ENCODE measurements at places on chromosomes 5 and 9. TPM values are rescaled to one million over a fixed set of nuclear protein-coding genes. Genes with fewer than 3 reads are reported as not detected.

Gene SLC27A6
- not detected for total RNA-seq

Gene PCDHA9
- not detected for total RNA-seq

Gene IRX4
- not detected for total RNA-seq

Gene RALGPS1
- total RNA-seq, result 10.3 TPM

Gene MOCS2
- total RNA-seq, result 23.1 TPM

Gene CCDC171
- total RNA-seq, result 1.9 TPM

Gene SLC6A18
- not detected for total RNA-seq

Gene SV2C
- not detected for total RNA-seq

Gene PKD2L2
- not detected for total RNA-seq

Gene NMRK1
- 111 TPM for total RNA-seq

Gene COL23A1
- 0.25 TPM for total RNA-seq

Gene COL27A1
- total RNA-seq, result 1.3 TPM

Gene CORO2A
- 8.6 TPM for total RNA-seq

Gene KCNV2
- total RNA-seq, result not detected

Gene CD180
- 0.50 TPM for total RNA-seq

Gene FAM163B
- not detected for total RNA-seq

Gene NUTM2F
- total RNA-seq, result not detected

Gene NR2F1-AS1
- total RNA-seq, result not detected

Gene DUSP1
- 18.0 TPM for total RNA-seq

Gene FOXD4L3
- not detected for total RNA-seq

Gene MCIDAS
- not detected for total RNA-seq

Gene CNTRL
- 122 TPM for total RNA-seq

Gene VCAN
- total RNA-seq, result 0.06 TPM

Gene PCDHGB5
- total RNA-seq, result 0.42 TPM

Gene CYLC2
- not detected for total RNA-seq

Gene OTULINL
- 26.3 TPM for total RNA-seq

Gene ANGPTL2
- not detected for total RNA-seq

Gene ZNF366
- 0.29 TPM for total RNA-seq

Gene BAAT
- 0.15 TPM for total RNA-seq

Gene NUP155
- 30.0 TPM for total RNA-seq

Gene IARS1
- 109 TPM for total RNA-seq

Gene LHFPL2
- 2.7 TPM for total RNA-seq

Gene RAB3C
- total RNA-seq, result not detected

Gene RUFY1
- total RNA-seq, result 59.1 TPM

Gene PPIC
- not detected for total RNA-seq

Gene GPR21
- 2.3 TPM for total RNA-seq

Gene CFAP157
- not detected for total RNA-seq

Gene ARHGEF39
- not detected for total RNA-seq

Gene RFESD
- 9.3 TPM for total RNA-seq

Gene SLC45A2
- total RNA-seq, result not detected

Gene OGN
- not detected for total RNA-seq

Gene NR4A3
- total RNA-seq, result 0.35 TPM

All from CD4-positive, alpha-beta memory T cell (primary cell).